ENCODE measurements at places on chromosomes 13 and 19.

DNA sequence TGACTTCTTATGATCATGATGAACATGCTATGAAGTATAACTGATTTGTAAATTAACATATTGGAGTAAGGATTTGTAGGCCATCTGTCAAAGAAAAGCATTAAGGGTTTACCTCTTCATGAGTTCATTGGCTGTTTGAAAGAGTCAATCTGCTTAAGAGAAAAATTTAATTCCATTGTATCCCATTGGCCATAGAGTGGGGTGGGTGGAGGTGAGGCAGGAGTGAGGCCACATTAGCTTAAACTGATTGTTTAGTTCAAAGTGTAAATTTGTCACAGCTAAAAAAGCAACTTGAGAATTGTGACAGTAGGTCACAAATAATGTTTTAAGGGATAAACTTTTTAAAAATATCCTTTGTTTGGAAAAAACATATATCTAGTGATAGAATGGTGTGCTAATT, 11.4 kb downstream of the GPR180 start:
- DNase-seq: no peak

GRCh38 chr13:112376050-112376681, at the start of gene SPACA7:
Gene SPACA7, plus strand, starts transcription at chr13:112376355. Its CDS starts 31 bp downstream, at chr13:112376386.
- DNase-seq: no peak

GRCh38 chr19:50509366-50509765, 1.6 kb downstream of the JOSD2 start:
- no peak for DNase-seq

DNA sequence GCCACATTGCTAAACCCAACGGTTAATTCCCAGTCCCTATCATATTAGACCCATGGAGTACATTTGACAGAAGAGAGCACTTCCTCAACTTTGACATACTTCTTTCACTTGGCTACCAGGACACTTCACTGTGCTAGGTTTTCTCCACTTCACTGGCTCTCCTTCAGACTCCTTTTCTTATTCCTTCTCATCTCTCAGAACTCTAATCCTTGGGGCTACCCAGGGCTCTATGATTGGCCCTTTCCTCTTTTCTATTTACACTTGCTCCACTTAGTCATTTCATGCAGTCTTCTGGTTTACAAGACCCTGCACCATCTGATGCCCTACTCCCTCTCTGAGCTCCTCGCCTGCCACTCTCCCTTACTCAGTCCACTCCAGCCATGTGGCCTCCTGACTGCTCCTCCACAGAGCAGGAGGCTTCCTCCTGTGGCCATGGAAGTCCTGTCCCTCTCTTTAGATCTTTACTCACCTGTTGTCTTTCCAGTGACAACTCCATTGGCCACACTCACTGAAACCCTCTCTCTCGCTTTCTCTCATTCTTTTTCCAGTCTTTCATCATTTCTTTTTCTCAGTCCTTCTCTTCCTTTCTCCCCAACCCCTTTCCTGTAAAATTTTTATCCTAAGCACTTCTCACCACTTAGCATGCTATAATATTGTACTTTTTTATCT, 90.4 kb downstream of the TBC1D4 start:
- DNase-seq: no peak

DNA sequence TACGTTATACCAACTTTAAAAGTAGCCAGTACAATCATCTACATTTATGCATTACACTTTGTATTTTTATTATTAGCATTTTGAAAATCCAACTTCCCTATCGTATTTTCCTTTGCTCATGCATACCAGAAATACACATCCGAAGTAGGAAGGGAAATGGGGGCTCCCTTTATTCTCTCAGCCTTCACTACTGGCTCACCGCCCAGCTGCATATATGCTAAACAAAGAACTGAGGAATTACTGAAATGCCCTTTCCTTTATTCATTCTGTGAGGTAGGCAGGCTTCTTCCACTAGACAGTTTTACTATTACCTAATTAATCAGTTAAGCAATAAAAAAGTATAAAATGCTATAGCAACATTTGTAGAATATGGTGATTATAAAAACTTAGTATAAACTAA, 291.6 kb downstream of the KLF12 start:
- no peak for DNase-seq

DNA sequence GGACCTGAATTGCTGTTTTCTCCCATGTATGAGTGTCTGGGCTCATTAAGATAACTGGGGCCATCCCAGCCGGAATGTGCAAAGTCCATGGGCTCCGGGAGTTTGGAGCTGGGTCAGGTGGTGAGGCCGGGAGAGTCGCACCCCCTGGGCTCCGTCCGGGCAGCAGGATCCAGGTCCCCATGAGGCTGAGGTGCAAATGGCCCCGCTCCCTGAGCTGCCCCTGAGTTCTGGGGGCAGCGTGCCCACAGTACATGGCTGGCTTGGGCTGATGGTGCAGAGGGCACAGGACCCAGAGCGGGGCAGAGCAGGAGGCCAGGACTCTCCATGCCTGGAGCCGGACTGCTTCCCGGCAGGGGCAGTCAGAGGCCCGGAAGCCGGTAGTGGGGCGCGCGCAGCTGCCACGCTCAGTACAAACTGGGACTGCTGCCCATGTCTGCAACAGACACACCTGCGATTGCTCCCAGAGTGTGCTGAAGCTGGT, 136.0 kb downstream of the KDM4B start:
- DNase-seq: no peak

GRCh38 chr13:79245937-79246577, 160.0 kb downstream of the RBM26 start:
- no peak for DNase-seq
